Stimulated activated CD4-positive, alpha-beta T cell treated with anti-CD3 and anti-CD28 coated beads, Interleukin-2, amount 100 ng/mL, for 24 hours (primary cell): ENCODE measurements at places on chromosomes 6 and 20.

GRCh38 chr20:16975682-16976081, 227.5 kb downstream of the OTOR start:
- no peak for DNase-seq

GRCh38 chr6:30513451-30513850, 24.1 kb downstream of the HLA-E start:
- no peak for DNase-seq

GRCh38 chr6:15384901-15385300, 139.0 kb downstream of the JARID2 start:
- no peak for DNase-seq

DNA sequence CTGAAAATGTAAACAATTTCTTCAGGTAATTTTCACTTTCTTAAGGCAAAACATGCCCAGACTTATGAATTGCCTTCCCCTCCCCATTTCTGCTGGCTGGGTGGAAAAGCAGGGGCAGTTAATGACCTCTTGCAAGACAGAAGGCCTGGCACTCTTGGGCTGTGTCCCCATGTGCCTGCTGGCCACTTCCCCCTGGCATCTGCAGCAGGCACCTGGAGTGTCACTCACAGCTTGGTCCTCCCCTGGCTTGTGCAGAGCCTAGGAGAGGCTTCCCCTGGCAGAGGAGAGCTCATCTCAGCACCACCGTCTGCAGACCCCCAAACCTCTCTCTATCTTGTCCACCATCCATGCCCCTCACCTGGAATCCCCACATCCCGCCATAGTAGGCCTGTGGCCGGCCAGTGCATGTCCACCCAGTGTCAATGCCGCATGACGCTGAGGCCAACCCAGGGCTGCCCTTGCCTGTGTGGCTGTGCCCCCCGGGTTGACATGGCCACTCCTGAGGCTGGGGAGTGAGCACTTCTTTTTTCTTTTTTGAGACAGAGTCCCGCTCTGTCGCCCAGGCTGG, 83.5 kb upstream of the SLC22A23 start:
- DNase-seq: no peak

DNA sequence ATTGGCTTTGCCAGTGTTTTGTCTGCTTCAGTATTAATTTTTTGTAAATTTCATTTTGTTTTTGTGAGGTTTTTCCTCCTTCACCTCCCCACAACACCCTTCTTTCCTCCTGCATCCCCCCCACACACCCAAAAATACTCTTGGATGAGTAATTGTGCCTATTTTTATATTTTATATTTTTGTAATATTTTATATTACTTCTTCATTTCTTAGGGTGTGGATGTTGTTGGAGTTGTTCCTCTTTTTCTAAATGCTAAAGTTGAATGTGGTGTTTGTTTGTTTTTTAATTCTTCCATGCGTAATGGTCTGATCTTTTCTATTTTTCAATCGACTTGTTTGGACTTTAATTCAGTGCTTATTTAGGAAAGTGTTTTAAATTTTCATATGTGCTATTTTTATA, 420.5 kb upstream of the SOX4 start:
- no peak for DNase-seq

- no peak for DNase-seq
These were observed 3.0 kb upstream of the CDK5RAP1 start for GRCh38 chr20:33404281-33404680.

DNA sequence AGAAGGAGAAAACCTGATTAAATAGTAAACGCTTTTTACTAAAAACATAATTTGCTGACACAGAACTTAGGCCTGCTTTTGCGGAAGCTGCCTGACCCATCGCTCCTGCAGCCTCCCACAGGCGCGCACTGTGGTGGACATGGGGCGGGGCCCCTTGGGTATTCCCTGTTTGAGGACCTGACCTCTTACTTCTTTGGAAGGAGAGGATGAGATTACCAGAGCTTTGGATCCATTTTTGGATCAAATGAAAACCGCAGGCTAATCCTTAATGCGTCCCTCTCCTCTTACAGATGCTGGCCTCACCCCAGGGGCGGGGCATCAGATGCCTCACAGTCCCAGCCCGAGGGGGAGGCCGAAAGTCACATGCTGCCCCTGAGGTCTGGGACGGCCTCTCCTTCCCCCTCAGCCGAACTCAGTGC, 151.0 kb downstream of the SCML4 start:
- no peak for DNase-seq

- DNase-seq: no peak
These were observed 75.7 kb upstream of the RALY start for GRCh38 chr20:33917831-33918525.

GRCh38 chr6:156701966-156702365, 75.2 kb upstream of the ARID1B start:
- no peak for DNase-seq

DNA sequence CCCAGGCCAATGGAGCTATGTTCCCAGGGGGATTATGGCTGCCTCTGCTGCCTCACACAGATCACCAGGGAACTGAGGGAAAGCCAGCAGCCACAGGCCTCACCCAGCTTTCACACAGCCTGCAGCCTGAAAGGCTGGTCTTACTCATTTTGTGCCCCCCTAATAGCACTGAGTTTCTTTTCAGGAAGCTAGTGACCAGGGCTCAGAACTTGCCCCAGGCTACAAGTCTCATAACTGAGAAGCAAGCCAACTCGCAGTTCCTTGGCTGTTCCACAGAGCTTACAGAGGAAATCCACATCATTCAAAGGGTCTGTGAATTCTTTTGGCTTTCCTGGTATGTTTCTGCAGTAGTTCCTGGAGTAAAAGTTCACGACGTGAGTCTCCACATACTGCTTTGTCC, 524.8 kb upstream of the GJE1 start:
- no peak for DNase-seq

- DNase-seq: no peak
These were observed 171.2 kb upstream of the TSHZ2 start for GRCh38 chr20:52800734-52801627.

DNA sequence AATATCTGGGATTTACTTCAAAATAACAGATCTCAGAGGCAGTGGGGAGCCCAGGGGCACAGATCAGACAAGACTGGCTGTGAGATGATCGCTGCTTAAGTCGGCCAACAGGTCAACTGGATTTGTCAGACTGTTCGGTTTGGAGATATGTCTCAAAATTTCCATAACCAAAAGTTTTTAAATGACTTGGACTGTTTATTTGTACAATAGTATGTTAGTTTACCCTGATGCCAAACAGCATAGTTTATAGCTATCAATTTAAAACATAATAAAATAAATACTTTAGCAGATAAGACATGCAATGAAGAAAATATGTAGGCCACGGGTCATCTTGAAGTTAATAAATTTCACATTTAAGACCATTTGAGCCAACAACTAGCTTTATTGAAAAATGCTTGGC, 126.7 kb downstream of the IRF4 start:
- DNase-seq: no peak

DNA sequence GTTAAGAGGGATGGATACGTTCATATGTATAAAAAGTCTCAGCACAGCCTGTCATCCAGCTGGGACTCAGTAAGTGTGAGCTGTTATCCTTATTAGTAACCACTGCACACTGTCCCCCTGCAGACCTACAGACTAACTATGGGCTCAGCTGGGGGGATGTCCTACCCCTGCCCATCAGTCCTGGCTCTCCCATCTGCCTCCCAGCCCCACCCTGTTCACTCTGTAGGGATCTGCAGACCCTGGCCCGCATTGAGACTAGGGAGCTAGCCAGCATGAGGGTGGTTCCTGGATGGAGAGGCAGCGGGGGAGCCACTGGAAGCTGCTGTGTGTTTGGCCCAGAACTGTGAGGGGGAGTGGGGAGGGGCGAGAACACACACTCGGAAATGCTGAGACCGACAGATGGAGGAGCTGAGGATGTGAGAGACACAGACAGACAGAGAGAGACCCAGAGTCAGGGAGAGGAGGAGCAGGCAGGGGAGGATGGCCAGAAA, 17.1 kb downstream of the XKR7 start:
- no peak for DNase-seq

DNA sequence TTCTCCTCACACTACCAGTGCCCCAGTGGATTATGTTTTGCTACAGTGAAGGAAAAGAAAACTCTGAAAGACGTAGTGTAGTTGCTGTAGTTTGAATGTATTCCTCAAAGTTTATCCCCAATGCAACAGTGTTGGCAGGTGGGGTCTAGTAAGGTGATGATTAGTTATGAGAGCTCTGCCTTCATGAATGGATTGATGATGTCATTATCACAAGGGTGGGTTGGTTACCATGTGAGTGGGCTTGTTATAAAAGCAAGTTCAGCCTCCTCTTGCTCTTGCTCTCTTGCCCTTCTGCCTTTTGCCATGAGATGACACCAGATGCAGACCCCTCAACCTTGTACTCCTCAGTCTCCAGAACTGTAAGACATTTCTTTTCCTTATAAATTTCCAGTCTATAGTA, 244.7 kb upstream of the RSPO3 start:
- no peak for DNase-seq

- DNase-seq: no peak
These were observed 79.9 kb upstream of the SPTLC3 start for GRCh38 chr20:12928755-12929401.

- no peak for DNase-seq
These were observed 14.8 kb downstream of the PAQR8 start for GRCh38 chr6:52376763-52377162.

GRCh38 chr6:125931733-125932450, 24.7 kb upstream of the HINT3 start:
- DNase-seq: no peak

DNA sequence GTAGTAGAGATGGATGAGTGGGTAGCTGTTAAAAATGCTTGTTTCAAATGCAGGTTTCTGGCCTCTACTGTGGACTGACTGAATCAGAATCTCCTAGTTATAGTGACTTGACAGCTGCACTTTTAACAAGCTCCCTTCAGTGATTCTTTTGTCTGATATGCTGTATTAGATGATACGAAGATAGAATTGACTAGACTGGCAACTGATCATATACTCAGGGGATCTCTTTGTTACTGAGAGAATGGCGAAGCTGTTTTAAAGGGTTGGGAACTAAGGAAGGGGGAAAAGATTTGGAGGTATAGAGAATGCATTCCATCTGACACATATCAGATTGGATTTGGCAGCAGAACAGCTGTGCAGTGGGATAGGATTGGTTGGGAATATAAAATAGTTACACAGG, 7.0 kb downstream of the ENPP4 start:
- no peak for DNase-seq

DNA sequence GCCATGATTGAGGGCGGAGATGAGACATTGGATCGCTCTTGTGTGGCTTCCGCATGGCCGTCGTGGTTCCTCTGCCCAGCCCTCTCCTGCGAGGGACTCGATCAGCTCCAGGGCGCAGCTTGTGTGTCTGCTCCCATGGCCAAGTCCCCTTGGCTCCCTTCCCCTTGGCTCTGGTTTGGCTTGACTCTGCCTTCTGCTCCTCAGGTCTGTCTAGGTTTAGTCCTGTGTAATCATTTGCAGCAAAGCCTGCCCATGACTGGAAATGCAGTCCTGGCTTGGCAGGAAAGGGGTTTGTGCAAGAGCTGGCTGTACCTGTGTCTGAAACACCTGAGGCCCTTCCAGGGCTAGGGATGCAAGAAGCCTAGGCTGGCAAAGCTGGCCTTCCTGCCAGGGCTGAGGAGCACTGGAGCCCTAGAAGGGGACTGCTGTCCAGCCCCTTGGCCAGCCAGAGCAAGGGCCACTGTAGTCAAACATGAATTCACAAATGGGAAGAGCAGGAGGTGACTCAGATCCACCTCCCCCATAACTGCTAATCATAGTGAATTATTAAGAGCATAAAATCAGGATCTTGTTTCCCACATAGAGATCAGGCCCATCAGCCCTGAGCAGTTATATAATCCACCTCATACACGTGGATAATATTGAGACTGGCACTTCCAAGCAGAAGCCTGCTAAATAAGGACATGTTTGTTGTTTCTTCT, 196.8 kb downstream of the FARS2 start:
- no peak for DNase-seq

GRCh38 chr20:4549711-4550259, 171.9 kb upstream of the PRND start:
- DNase-seq: no peak

- peak; percentile 27 for DNase-seq
These were observed 511 bp downstream of the VARS1 start for GRCh38 chr6:31794866-31795615.
